Vagina (tissue), 2 donors: ENCODE measurements at places on chromosomes 7 and 10. TPM values are rescaled to one million over a fixed set of nuclear protein-coding genes. Genes with fewer than 3 reads are reported as not detected.

The ANKRD30A gene
- total RNA-seq, result not detected

The PNLIPRP1 gene
- total RNA-seq, result not detected

The LLCFC1 gene
- not detected for total RNA-seq

The KEL gene
- 2.2 TPM for total RNA-seq

The DIP2C gene
- 18.4 TPM for total RNA-seq

The FXYD4 gene
- not detected for total RNA-seq

GRCh38 chr10:58791137-58791536, 278.5 kb downstream of the BICC1 start:
- no peaks in the 10 kb centered on the region for H3K4me1 ChIP-seq
- no peaks in the 10 kb centered on the region for H3K27me3 ChIP-seq
- peak overlapping the region; percentile 36 for H3K27ac ChIP-seq
- peaks cover 8% of the 10 kb centered on the region for H3K36me3 ChIP-seq

DNA sequence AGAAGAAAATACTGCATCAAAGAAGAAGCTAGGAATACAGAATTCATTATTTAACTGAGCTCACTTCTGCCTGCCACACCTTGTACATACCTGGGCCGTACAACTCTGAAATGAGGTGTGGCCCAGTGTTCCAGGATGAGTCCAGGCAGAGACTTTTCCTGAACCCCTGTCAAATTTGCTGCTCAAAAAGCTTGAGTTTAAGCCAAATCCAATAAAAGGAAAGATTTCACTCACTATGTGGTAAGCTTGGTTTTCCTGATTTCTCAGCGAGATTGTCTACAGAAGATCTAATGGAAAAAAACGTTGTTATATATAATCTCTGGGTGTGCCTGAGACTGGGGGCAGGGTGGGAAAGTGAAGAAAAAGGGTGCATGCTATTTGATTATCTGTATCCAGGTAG, 72.1 kb upstream of the EGFR start:
- H3K4me3 ChIP-seq, result no peak overlapping the region
- no peak for DNase-seq
- H3K4me1 ChIP-seq, result peaks cover 17% of the 10 kb centered on the region
- H3K27ac ChIP-seq, result no peak overlapping the region
- no peaks in the 10 kb centered on the region for H3K36me3 ChIP-seq

DNA sequence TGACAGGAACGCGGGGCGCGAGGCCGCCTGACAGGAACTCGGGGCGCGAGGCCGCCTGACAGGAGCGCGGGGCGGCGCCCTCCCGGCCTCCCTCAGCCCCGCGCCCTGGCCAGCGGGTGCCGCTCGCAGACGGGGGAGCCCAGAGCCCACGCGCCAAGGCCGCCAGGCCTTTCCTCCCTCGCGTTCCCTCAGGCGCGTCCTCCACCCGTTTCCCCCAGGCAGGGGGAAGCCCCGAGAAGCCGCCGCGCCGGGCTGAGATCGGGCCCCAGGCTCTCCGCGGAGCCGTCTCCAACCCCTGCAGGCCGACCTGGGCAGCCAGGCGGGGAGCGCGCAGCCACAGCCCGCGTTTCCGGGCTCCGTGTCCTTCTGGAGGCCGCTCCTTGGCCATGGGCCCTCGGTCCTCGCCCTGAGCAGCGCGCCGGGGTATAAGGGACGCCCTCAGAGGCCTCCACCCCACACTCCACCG, 17.7 kb downstream of the PTPRN2 start:
- H3K4me3 ChIP-seq, result no peak overlapping the region
- DNase-seq, result no peak
- no peaks in the 10 kb centered on the region for H3K4me1 ChIP-seq
- no peak overlapping the region for H3K27ac ChIP-seq

- no peak overlapping the region for H3K27ac ChIP-seq
- peak overlapping the region; percentile 41 for H3K4me3 ChIP-seq
- H3K4me1 ChIP-seq, result peaks cover 19% of the 10 kb centered on the region
- DNase-seq, result no peak
- no peaks in the 10 kb centered on the region for H3K36me3 ChIP-seq
Observed at GRCh38 chr7:151019130-151019447, 5.2 kb downstream of the ATG9B start.

DNA sequence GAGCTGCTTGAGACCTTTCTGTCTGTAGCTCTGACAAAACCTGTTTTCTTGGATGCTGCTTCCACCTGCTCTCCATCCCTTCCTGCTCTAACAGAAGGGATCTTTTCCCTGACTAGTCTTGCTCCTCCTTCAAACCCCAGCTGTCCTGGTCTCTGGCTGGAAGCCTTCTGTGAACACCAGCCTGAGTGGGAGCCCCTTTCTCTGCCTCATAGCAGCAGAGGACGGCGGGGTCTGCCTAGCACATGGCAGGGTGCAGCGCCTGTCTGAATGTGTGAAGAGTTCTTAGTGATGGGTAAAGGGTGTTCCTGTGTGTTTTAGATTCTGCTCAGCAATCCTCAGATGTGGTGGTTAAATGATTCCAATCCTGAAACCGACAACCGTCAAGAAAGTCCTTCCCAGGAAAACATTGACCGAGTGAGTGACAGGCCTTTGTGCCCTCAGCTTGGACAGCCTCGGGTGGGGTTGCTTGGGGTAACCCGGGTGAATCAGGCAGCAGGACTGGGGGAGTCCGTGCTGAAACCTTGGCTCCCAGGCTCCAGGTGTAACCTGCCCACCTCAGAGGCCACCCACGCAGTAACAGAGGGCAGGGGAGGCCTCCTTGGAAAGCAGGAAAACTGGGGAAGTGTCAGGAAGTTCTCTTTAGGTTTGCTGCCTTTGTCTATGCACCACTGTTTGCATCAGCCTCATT, 34.1 kb downstream of the NUB1 start:
- H3K4me3 ChIP-seq, result no peak overlapping the region
- H3K36me3 ChIP-seq, result peaks cover 35% of the 10 kb centered on the region
- no peak overlapping the region for H3K27ac ChIP-seq
- DNase-seq, result no peak
- H3K27me3 ChIP-seq, result no peaks in the 10 kb centered on the region

GRCh38 chr10:57972783-57973182, 294.9 kb downstream of the IPMK start:
- H3K4me1 ChIP-seq, result no peaks in the 10 kb centered on the region
- H3K27me3 ChIP-seq, result no peaks in the 10 kb centered on the region
- no peak overlapping the region for H3K27ac ChIP-seq
- no peak for DNase-seq

DNA sequence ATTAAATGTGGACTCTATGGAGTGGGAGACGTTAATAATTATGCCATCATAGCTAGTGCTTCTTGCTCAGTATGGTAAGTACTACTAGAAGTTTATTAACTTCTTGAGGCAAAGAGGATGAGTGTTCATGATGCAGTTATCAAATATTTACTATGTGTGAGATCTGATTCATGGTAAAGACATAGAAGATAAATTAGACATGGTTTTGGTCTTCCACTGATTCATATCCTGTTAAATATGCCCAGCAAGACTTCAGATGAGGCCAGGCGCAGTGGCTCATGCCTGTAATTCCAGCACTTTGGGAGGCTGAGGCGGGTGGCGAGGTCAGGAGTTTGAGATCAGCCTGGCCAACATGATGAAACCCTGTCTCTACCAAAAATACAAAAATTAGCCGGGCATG, 547.1 kb upstream of the ANKRD30A start:
- H3K27ac ChIP-seq, result no peak overlapping the region
- no peaks in the 10 kb centered on the region for H3K4me1 ChIP-seq
- H3K36me3 ChIP-seq, result no peaks in the 10 kb centered on the region
- no peaks in the 10 kb centered on the region for H3K27me3 ChIP-seq
- H3K4me3 ChIP-seq, result no peak overlapping the region

DNA sequence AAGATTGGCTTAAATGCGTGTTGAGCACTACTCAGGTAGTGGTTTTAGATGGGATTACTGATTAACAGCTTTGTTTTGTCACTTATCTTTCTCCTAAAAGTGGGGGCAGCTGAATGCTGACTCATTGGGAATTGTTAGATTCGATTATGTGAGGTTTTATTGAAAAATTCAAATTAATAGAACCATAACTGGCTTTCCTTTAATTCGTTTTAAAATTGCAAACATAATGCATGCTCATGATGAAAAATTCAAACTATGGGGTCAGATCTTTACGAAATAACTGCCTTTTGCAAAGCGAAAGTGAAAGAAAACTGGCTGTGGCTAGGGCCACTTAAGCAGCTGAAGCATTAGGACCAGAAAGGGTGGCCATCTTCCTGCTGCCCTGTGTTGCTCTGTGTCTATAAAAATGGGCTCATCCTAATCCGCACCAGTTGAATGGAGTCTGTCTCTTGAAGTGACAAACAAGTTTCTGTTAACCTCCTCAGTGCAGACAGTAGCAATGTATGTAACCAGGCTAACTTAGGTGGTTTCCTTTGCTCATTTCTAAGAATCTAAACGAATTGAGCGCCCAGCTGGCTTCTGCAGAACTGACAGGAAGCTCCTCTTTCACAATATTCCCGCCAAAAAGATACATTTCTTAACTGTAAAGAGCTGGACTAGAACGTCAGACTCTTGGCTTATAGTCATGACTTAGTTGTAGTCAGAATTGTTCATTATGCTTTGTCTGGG, 27.8 kb downstream of the DENND10 start:
- peaks cover 57% of the 10 kb centered on the region for H3K36me3 ChIP-seq
- H3K27me3 ChIP-seq, result no peaks in the 10 kb centered on the region
- H3K27ac ChIP-seq, result peak overlapping the region; percentile 46
- DNase-seq, result no peak

DNA sequence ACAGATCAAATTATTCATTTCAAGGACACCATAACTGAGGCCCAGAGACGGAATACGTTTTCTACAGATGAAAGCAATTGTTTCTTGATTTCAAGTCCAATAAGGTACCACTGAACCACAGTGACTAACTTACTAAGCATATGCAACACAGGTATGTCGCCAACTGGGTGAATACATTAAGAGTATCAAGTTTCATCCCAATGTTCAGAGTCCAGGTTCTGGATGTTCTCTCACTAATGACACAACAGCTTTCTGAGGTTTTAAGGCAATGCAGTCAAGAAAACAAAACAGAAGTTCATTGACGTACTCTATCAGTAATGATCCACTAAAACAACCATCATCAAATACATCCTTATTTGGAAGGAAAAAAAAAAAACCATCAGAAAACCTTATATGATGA, 35.8 kb downstream of the NSUN6 start:
- no peak overlapping the region for H3K4me3 ChIP-seq
- DNase-seq, result no peak
- H3K27ac ChIP-seq, result no peak overlapping the region
- no peaks in the 10 kb centered on the region for H3K4me1 ChIP-seq
